Karpas-422 (cell line): ENCODE measurements at places on chromosomes 7 and 10.

- H3K27ac ChIP-seq: no peak overlapping the region
- H3K27me3 ChIP-seq: no peaks in the 10 kb centered on the region
- H3K36me3 ChIP-seq: no peaks in the 10 kb centered on the region
- DNase-seq: no peak
- no peaks in the 10 kb centered on the region for H3K4me1 ChIP-seq
Measured at GRCh38 chr7:89511900-89512299, 642.4 kb upstream of the STEAP1 start.

GRCh38 chr7:106031300-106032035 is 68.4 kb downstream of the CDHR3 start:
- H3K4me3 ChIP-seq: no peak overlapping the region
- H3K27me3 ChIP-seq: no peaks in the 10 kb centered on the region
- H3K36me3 ChIP-seq: no peaks in the 10 kb centered on the region
- DNase-seq: no peak

DNA sequence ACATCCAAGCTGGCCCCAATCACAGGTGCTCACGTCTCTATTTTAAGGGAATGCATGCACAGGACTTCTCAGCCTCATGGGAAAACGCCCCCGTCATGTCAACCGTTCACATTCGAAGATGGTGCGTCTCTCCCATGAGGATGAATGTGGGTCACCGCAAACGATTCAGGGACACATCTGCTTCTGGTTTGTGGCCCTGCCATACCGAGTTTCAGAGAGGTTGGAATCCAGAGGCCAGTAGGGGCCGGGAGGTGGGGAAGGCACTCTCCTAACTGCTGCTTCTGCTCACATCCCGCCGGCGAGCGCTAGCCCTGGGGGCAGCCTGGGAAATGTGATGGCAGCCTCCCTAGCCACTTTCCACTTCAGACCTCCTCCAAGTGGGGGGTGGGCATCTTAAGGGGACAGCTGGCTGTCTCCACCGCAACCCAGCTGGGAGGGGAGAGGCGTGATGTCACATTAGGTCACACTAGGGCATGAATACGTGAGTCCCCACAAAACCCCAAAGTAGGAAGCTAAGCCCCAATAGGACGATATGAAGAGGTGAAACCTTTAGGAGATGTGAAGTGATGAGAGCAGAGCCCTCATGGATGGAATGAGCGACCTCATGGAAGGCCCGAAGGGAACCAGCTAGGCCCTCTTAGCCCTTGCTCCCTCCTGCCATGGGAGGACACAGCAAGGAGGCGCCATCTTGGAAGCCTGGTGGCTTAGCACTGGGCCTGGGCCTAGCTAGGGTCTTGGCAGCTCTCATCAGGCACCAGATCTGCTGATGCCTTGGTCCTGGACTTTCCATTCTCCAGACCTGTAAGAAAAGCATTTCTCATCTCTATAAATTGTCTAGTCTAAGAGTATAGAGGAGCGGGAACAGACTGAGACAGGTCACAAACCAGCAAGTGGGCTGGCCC is 107.8 kb downstream of the TCERG1L start:
- H3K4me1 ChIP-seq: no peaks in the 10 kb centered on the region
- H3K27me3 ChIP-seq: no peaks in the 10 kb centered on the region
- no peaks in the 10 kb centered on the region for H3K36me3 ChIP-seq
- no peak overlapping the region for H3K27ac ChIP-seq
- no peak overlapping the region for H3K4me3 ChIP-seq

DNA sequence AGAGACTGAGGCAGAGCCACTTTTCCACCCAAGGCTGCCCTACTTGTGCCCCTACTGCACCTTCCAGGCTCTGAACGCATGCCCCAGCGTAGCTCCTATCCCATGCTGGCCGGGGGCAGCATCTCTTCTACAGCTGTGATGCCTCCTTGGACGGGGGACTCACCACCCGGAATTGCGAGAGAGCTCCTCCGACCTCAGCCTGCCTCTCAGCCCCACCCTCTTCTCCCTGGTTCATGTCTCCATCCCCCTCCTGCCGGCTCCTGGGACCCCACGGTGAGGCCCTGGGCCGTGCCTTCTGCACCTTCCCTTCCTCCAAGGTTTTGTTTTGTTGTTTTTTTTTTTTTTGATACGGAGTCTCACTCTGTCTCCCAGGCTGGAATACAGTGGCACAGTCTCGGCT is 112.4 kb downstream of the MICALL2 start:
- DNase-seq: no peak
- H3K36me3 ChIP-seq: no peaks in the 10 kb centered on the region
- no peak overlapping the region for H3K4me3 ChIP-seq

DNA sequence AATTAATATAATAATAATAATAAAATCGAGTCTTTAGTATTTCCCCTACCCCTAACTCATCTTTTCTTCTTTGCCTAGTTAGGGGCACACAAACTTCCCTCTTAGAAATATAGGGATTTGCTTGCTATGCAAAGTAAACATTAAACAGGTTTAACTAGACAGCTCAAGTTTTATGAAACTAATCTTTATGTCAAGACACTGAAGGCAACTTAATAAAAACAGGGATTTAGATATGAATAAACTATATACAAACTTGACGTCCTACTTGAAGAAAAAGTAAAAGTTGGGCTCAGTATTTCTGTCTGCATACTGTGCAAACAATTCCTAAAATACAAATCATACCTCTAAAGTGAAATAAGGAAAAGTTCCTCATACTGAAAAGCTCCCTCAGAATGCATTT is 52.1 kb upstream of the CAV2 start:
- no peak for DNase-seq
- no peak overlapping the region for H3K27ac ChIP-seq
- H3K4me1 ChIP-seq: no peaks in the 10 kb centered on the region
- no peaks in the 10 kb centered on the region for H3K36me3 ChIP-seq

DNA sequence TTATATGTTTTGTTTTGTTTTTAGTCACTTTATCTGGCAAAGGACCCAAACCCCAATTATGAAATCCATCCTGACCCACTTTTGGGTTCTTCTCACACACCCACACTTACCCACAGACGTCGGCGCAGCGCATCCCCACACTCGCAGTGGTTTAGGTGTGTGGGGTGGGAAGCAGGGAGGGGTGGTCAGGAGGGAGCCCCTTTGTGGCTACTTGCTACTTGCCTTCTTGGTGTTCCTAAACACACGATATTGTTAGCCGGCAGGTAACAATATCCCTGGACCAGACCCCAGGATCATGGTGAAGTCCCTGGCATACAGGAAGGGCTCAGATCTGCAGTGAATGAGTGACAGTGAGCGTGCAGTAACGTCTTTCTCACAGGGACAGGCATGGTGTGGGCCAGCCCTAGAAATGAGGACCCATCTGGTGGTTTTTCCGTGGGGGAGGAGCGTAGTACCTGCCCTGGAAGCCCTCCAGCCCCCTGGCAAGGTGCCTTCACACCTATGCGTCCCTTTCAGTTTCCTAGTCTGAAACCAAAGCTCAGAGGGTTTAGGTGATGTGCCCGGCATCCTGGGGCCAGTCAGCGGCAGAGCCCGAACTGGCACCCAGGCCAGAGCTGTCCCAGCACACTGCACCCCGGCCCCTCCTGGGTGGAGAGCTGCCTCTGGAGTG is 4.4 kb downstream of the SPOCK2 start:
- DNase-seq: no peak
- no peak overlapping the region for H3K27ac ChIP-seq
- peaks cover 10% of the 10 kb centered on the region for H3K4me1 ChIP-seq
- no peak overlapping the region for H3K4me3 ChIP-seq

DNA sequence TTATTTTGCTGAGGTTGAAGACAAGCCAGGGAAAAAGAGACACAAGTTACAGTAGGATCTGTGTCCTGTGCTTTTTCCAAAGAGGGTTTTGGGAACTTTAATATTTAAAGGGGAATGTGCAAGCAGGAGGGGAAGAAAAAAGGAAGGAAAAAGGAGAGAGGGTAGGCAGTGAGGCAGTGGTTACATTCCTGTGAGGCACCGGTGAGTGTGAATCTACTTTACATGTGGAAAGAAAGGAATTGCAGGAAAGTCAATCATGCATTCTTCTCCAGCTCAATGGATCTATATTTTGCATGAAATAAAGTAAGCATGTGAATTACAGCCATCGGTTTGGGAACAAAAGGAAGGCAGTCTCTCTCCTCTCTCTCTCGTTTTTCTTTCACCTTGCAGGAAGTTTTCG is 12.6 kb upstream of the DYNC2I1 start:
- DNase-seq: no peak
- H3K4me3 ChIP-seq: no peak overlapping the region
- H3K36me3 ChIP-seq: no peaks in the 10 kb centered on the region
- peaks cover 40% of the 10 kb centered on the region for H3K4me1 ChIP-seq
- H3K27me3 ChIP-seq: no peaks in the 10 kb centered on the region
